Muscle of leg (tissue), 16 donors: ENCODE measurements at places on chromosomes 2 and 18. TPM values are rescaled to one million over a fixed set of nuclear protein-coding genes. Genes with fewer than 3 reads are reported as not detected.

The TMEM247 gene
- total RNA-seq = not detected

The RNF125 gene
- total RNA-seq = 7.3 TPM

The CCBE1 gene
- 2.8 TPM for total RNA-seq

The THADA gene
- 14.4 TPM for total RNA-seq

The GCG gene
- total RNA-seq = 16.6 TPM

The APLF gene
- total RNA-seq = 5.5 TPM

The FLACC1 gene
- total RNA-seq = 2.3 TPM

The PLA2R1 gene
- total RNA-seq = 3.8 TPM

The CPO gene
- total RNA-seq = 0.13 TPM

The SDC1 gene
- total RNA-seq = 8.4 TPM

The TWSG1 gene
- 35.7 TPM for total RNA-seq

The BZW1 gene
- 139 TPM for total RNA-seq

The EHBP1 gene
- 41.1 TPM for total RNA-seq

The LRP1B gene
- 0.84 TPM for total RNA-seq

The BCL11A gene
- 1.1 TPM for total RNA-seq

The IL1B gene
- 0.18 TPM for total RNA-seq

The RIT2 gene
- total RNA-seq = not detected

The CYP1B1 gene
- 2.7 TPM for total RNA-seq

The HNMT gene
- 37.7 TPM for total RNA-seq

The LOXHD1 gene
- total RNA-seq = 1.3 TPM

The MRPL30 gene
- 33.4 TPM for total RNA-seq

The IL1RL2 gene
- total RNA-seq = 0.27 TPM

The INHBB gene
- total RNA-seq = 0.44 TPM

The FBXO15 gene
- 0.89 TPM for total RNA-seq

The FKBP1B gene
- total RNA-seq = 2.8 TPM

The RSAD2 gene
- total RNA-seq = 3.3 TPM

The ATP6V1C2 gene
- 1.1 TPM for total RNA-seq

The FOXD4L1 gene
- total RNA-seq = 0.13 TPM

The CXCR1 gene
- not detected for total RNA-seq

The SLC39A6 gene
- 37.4 TPM for total RNA-seq

The DNAH7 gene
- 0.31 TPM for total RNA-seq

The ANKRD29 gene
- total RNA-seq = 4.0 TPM

The FOXI3 gene
- total RNA-seq = not detected

The ATF2 gene
- total RNA-seq = 33.2 TPM

The MC4R gene
- 0.62 TPM for total RNA-seq

The IL1F10 gene
- total RNA-seq = not detected

The FAM124B gene
- total RNA-seq = 8.8 TPM

The MREG gene
- total RNA-seq = 1.3 TPM

The ABCG5 gene
- total RNA-seq = not detected

The MERTK gene
- total RNA-seq = 4.9 TPM
